Stimulated activated CD4-positive, alpha-beta T cell treated with anti-CD3 and anti-CD28 coated beads, Interleukin-15, amount 100 ng/mL, for 1 hour (primary cell): ENCODE measurements at places on chromosomes 11 and 22.

GRCh38 chr11:79546351-79546750 is 105.5 kb upstream of the TENM4 start:
- DNase-seq: no peak

- no peak for DNase-seq
Measured at GRCh38 chr11:126918556-126918955, 82.0 kb downstream of the KIRREL3 start.

GRCh38 chr11:47061429-47062178 is 115.1 kb downstream of the ARFGAP2 start:
- DNase-seq: no peak

DNA sequence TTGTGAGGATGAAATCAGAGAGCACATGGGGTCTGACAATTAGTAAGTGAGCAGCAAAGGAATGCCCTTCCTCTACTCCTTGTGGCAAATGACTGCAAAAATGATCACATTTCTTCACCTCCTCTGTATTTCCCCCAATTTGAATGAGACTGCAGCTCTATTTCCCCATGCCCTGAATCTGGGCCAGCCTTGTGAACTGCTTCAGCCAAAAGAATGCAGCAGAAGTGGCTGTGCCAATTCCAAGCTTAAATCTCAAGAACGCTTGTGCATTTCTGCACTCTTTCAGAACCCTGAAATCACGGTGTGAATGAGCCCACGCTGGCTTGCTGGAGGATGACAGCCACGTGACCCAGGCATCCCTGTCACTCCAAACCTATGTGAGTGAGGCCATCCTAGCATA is 9.9 kb downstream of the SLC43A3 start:
- DNase-seq: no peak

DNA sequence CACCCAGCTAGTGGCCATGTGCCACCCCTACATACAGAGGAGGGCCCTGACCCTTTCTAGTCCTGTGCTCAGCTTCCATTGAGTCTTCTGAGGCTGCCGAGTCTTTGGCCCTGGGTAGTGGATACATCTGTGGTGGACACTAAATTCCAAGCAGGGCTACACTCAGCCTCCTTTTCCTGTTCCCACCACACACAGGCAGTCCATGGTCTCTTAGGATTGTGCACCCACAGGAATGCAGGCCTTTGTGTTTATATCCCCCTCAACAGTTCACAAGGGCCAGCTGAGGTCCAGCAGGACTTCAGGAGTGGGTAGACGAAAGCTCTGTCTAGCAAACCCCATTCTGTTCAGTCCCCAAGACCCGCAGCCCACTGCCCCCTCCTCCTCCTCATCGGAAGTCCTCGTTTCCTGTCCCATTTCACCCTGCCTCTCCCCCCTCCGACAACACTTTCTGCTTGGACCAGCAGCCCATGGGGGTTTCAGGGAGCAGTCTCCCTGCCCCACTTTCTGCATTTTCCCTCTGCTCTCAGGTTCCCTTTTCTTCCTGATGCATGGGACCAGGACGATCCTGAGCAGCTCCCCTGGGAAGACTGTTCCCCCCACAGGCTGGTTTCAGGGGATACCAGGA is 91.8 kb downstream of the SWAP70 start:
- no peak for DNase-seq

DNA sequence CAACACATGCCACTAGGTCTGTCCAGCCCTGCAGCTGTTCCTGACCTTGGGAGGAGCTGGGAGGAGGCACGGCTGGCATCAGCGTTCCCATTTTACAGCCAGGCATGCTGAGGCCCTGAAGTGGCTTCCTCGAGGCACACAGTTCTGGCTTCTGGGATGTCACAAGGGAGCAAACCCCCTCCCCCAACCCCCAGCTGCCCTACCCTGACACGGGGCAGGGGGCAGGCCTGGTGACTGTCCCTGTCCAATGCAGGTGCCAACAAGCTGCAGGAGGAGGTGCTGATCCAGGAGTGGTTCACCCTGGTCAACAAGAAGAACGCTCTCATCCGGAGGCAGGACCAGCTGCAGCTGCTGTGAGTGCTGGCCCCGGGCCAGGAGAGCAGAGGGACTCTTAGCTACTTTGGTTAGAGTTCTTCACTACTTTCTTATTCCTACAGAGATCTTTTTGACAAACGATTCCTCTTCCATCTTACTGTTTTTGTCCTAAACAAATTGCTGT is 5.3 kb downstream of the KCNK7 start:
- no peak for DNase-seq

GRCh38 chr11:2929531-2929949 is 320 bp upstream of the PHLDA2 start:
- DNase-seq: no peak
